ENCODE measurements at places on chromosomes 5 and 9.

DNA sequence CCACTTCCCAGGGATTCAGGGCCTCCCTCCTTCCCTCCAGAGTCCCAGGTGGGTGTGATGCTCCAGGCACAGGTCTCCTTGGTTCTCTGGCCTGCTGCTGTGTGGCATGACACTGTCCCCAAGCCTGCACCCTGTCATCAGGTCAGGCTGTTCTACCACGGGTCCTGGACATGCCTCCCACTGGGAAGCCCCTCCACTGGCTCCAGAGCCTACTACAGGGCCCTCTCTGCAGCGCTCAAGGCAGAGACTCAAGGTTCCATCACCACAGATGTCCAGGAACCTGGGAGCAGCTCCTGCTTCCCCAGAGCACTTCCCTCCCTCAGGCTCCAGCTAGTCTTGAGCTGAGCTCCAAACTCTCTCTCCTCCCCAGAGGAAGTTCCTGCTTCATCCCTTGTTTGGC lies 237.3 kb downstream of the PBX3 start:
- no peak for DNase-seq

GRCh38 chr5:138372225-138372624 lies 19.7 kb downstream of the KDM3B start:
- no peak for DNase-seq

GRCh38 chr9:120694559-120694958 lies 19.7 kb downstream of the MEGF9 start:
- no peak for DNase-seq

GRCh38 chr5:170109059-170110031 lies 3.6 kb downstream of the FOXI1 start:
- no peak for DNase-seq

DNA sequence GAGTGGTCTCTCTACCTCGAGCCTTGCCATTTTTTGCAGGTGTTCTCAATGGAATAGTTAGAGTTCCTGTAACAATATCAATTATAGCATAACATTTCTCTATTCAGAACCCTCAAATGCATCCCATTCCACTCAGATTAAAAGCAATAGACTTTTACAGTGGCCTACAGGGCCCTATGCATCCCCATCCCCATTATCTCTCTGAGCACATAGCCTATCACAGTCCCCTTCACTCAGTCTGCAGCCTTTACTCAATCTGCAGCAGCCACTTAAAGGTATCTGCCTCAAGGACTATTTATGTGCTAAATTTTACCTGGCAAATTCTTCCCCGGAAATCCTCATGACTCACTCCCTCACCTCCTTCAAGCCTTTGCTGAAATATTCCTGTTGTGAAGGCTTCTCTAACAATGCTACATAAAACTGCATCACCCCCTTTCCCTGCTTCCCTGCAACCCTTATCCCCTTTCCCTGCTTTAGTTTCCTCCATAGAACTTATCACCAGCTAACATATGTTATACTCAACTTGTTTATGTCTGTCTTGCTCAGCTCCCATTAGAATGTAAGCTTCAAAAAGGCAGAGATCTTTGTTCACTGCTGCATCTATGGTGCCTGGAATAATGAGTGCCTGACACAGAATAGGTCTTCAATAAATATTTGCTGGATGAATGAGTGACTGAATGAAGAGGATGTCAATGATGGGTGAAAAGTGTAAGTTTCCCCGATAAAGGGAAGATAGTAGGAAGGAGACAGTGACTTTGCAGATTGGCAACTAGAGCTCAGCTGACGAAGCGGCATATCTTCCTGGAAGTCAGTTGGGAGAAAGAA lies 54.1 kb upstream of the ZNF366 start:
- no peak for DNase-seq

GRCh38 chr9:25857147-25857546 lies 178.9 kb upstream of the TUSC1 start:
- DNase-seq = no peak

DNA sequence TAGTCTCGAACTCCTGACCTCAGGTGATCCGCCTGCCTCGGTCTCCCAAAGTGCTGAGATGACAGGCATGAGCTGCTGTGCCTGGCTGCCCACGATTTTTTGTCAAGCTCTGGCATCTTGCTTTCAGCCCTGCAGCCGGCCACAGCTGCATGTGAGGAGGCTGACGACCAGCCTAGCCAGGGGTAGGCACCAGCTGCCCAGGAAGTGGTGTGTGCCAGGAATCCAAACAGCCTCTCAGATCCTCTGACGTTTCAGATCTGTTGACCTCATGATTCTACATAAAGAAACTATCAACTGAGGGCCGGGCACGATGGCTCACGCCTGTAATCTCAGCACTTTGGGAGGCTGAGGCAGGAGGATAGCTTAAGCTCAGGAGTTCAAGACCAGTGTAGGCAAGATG lies 19.0 kb downstream of the DYNC2I2 start:
- DNase-seq = no peak

Measured in stimulated activated naive CD8-positive, alpha-beta T cell treated with anti-CD3 and anti-CD28 coated beads, Interleukin-15, Interleukin-2, amounts not matched to agents 100 U/mL and 50 U/mL, for 24 hours (primary cell).